CD4-positive, alpha-beta T cell treated with Interleukin-15 for 4 hours (primary cell): ENCODE measurements at places on chromosomes 12 and 14.
A peak's percentile ranks its signal among the peaks of the same experiment; 100 is the strongest.

- DNase-seq = no peak
Observed at GRCh38 chr14:22980672-22981089, 1.7 kb downstream of the AJUBA start.

- no peak for DNase-seq
Observed at GRCh38 chr12:69163681-69164362, 75.5 kb upstream of the CPSF6 start.

DNA sequence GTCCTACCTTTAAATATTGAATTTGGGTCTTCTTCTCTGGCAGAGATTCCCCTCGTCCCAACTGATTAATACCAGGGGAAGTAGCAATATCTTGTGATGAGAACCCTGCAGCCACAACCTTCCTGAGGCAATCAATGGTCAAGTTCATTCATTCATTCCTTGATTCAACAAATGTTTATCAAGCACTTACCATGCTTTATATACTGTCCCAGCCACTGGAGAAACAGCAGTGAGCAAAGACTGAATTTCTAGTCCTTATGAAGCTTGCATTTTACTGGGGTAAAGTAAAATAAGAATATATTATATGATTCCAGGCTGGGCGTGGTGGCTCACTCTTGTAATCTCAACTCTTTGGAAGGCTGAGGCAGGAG, 300 bp upstream of the GIT2 start:
- DNase-seq = no peak

- DNase-seq = no peak
Observed at GRCh38 chr12:73308079-73308478, 1035.9 kb downstream of the TRHDE start.

DNA sequence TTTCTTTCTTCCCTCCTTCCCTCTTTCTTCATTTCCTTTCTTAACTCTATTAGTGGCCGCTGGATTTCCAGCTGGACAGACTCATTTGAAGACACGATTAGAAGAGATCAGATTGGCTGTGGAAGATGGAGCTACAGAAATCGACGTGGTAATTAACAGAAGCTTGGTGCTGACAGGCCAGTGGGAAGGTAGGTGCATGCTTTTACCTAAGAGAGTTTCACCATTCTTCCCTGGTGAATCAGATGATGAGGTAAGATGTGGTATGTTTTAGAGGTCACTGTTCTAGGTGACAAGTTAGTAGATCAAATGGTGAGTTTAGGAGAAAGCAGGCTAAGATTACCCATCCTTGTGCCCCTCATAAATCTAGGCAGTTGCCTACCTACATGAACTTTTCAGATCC, 51.6 kb downstream of the DERA start:
- no peak for DNase-seq

DNA sequence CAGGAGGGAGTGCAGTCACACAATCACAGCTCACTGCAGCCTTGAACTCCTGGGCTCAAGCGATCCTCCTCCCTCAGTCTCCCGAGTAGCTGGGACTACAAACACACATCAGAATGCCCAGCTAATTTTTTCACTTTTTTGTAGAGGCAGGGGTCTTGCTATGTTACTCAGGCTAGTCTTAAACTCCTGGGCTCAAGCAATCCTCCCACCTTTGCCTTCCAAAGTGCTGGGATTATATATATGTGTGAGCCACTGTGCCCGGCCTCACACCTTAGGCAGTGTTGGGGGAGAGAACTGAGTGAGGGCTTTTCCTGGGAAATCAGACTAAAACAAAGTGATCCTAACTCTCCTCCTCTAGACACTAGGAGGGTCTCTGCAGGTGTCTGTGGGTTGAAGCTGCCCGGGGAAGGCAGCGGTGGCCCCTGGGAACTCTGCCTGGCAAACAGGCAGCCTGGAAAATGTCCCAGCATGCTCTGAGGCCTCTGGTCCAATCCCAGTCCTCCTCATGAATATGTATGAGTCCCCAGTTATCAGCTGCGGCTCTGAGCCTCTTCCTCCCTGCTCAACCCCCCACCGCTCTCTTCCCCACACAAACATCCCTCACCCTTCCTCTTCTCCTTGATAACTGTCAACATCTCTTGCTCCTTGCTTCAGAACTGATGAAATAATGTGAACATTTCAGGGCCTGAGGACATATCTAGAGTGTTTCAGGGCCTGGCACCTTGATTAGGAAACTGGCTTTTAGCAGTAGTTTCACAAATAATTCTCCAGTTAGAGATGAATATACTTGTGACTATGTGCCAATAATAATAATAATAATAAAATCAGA, 7.9 kb upstream of the NAA25 start:
- no peak for DNase-seq

DNA sequence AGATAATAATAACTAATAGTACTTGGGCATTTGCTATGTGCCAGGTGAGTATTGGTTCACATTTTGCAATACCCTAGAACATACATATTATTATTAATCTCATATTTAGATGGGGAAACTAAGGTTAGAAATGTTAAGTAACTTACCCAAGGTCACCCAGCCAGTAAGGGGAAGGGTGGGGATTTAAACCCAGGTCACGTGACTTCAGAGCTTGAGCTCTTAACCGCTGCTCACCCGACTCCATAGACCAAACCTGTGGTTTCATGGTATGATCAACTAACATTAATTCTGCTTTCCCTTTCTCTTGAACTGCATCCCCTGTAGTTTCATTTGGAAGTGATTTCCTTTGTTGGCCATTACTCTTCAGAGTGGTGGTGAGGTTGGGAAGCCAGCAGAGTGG, 242.3 kb downstream of the NRXN3 start:
- no peak for DNase-seq

- no peak for DNase-seq
Observed at GRCh38 chr14:96303981-96304380, 48.0 kb downstream of the BDKRB1 start.

DNA sequence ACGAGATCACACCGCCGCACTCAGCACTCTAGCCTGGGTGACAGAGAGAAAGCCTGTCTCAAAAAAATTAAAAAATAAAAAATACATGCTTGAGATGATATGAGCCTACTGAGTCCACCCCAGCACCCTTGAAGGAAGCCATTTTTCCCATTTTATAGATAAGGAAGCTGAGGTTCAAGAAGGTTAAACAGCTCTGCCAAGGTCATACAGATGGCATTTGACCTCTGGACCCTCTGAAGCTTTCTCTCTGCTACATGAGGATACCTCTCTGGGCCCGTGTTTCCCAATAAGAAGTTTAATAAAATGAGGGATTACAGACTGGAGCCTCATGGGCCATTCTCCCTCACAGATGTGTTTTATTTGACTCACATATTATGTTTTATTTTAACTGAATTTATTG, 53.9 kb upstream of the PNMA1 start:
- DNase-seq = no peak

DNA sequence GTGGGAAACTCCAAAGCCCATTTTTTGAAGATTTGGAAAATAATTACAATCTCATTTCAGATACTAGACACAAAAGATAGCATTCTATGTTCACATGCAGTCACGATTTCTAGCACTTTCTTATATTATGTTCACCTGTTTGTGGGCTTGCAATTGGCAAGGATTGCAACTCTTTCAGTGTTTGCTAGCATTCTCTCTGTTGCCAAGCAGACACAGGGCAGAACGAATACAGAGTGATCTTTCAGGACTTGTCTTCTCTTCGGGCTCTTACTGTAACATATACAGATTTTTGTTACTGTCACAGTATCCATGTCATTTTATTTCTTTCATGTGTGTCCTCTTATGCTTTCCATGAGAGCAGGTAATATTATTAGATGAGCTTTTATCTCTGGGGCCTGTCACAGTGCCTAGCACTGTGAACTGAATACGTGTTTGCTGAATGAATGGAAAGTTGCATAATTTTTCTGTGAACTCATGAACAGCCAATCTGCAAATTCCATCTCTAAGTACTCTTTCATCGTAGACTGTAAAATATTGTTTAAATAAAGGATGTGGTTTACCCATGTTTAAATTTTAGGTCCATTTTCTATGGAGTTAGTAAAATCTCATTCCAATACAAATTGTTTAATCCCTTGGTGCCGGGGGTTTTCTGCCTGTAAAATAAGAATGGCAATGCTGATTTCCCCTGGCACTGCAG, 105.1 kb downstream of the BMP4 start:
- no peak for DNase-seq

DNA sequence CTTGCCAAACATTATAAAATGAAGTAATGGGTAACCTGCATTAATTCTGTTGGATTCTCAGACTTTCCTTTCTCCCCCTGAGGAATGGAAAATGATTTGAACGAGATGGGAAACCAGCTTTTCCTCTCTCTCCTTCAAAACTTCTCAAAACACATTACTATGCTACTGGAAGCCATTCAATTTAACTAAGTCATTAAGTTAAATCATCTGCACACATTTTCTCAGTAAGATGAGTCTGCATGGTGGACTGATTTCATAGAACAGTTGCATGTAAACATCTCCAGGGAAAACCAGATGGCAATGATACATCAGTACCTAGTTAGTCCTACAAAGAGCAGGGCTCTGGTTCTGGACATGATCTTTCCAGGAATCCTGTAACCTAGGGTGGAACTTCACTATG, 59.9 kb downstream of the BMP4 start:
- DNase-seq = no peak

DNA sequence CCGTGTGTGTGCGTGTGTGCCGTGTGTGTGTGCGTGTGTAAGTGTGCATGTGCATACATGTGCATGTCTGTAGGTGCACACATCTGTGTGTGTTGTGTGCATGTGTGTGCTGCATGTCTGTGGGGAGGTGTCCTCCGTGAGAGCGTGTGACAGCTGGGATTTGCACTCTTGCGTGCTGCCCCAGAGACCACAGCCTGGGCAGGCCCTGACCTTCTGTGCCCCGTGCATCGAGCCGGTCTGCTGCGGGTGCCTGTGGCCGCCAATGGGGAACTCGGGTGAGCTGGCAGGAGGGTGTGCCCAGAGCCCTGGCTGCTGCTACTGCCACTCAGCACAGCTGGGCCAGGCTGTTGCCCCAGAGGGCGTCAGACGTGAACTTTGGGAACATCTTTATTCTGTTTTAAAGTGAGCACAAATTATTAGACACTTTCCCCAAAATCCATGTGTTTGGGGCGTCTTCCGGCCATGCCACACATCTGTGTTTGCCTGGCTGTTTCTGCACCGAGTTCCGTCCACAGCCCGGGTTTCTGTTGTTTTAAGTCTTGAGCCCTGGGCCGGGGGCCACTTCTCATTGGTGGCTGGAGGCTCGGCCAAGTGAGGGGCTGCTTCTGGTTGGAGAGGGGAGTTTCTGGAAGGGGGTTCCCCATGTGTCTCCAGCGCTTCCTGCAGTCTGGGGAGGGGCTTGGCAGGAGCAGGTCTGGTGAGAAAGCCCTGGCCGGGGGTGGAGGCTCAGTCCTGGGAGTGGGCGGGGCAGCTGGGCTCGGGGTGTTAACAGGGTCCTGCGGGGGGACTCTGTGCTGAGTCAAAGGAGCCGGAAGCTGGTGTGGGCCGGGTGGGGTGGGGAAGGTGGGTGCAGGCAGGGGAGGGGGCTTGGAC, 7.6 kb downstream of the CEP170B start:
- DNase-seq = no peak

DNA sequence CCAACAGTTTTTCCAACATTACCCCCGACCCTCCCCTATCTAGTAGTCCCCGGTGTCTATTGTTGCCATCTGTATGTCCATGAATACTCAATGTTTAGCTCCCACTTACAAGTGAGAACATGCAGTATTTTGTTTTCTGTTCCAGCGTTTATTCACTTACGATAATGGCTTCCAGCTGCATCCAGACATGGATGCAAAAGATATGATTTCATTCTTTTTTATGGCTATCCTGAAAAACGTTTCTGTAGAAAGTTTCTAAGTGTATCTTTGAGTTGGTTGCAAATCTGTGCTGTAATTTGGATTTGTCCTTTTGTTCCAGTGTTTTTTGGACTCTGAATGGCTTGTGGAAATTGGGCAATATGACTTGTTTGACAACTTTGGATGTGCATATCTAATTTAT, 11.7 kb downstream of the SP1 start:
- DNase-seq = no peak

GRCh38 chr14:23430723-23431085, 4.8 kb downstream of the MYH7 start:
- DNase-seq = no peak

GRCh38 chr12:90036637-90037036, 328.0 kb upstream of the ATP2B1 start:
- peak; percentile 7 for DNase-seq

DNA sequence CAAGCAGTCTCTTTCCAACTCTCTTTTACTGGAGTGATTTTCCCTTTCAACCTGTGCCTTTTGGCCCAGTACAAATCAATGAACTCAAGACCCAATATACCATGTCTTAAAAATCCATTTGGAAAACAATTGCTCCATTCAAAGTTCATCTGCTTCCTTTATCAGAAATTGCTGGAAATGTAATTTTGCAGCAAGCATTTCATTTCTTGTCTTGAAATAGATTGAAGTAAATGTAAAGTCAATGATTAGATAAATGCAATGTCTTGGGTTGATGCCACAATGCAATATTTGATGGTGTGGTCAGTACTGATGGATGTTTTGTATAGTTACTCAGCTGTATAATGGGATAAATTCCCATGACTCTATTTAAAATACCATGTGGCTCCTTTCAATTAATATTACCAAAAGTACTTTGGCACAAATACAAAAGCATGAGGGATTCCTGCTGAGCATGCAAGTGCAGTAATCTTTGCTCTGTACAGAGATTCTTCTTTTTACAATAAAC, 707.7 kb upstream of the NOVA1 start:
- no peak for DNase-seq

DNA sequence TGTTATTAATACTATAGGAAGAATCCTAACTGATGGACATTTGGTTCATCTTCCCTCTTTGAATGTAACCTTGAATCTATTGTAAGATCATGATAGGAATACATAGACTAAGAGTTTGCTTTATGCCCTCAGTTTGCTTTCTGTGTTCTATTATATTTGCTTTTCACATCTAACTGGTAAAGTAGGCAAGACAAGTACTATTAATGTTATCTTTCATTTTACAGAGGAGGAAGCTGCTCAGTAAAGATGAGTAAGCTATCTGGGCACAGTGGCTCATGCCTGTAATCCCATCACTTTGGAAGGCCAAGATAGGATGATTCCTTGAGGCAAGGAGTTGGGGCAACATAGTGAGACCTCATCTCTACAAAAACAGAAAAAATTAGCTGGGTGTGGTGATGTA, 103.0 kb downstream of the TMTC2 start:
- DNase-seq = no peak

- DNase-seq = no peak
Observed at GRCh38 chr12:79706676-79707075, 15.9 kb upstream of the PAWR start.

GRCh38 chr14:29310210-29310609, 543.6 kb downstream of the FOXG1 start:
- no peak for DNase-seq

- DNase-seq = no peak
Observed at GRCh38 chr14:53016491-53016890, 65.6 kb upstream of the FERMT2 start.

GRCh38 chr12:106771425-106771824, 3.1 kb upstream of the RIC8B start:
- no peak for DNase-seq

DNA sequence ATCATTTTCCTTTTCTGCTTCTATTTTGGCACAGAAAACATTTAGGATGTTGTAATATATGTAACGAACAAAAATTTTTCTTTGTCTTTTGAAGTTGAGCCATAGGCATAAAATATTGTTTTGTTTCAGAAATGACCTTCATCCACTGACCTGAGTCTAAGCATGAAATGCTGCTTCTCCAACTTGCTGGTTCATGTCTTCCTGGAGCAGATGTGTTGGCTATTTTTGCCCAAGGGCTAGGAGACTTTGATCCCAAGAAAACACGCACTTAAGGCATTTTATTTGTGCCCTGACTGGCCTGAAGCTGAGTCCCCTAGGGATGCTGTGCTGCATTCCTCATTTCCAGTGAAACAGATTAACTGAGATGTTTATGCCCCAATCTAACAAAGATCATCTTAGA, 27.2 kb upstream of the ALG10B start:
- DNase-seq = no peak
